ENCODE measurements at places on chromosomes 2 and 18.

DNA sequence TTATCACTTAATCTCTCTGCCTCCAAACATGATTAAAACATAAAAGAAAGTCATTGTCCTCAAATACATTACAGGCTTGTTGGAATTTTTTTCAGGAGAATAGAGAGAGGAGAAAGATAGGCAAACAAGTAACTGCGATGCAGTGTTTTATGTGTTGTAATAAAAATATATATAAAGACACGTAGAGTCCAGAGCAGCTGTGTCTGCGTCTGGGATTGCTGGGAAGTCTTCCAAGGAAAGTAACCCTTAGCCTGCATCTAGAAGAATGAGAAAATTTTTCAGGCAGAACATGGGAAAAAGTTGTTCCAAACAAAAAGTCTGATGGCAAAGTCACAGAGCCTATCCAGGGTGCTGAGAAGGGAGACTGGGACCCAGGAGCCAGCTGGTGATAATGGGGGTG is 91.8 kb upstream of the ST6GAL2 start:
- DNase-seq = peak; percentile 84

- DNase-seq = peak; percentile 70
Measured at GRCh38 chr18:77557046-77557587, 307.5 kb downstream of the GALR1 start.

GRCh38 chr2:98912221-98912851 is 23.7 kb downstream of the CRACDL start:
- DNase-seq = peak; percentile 42

DNA sequence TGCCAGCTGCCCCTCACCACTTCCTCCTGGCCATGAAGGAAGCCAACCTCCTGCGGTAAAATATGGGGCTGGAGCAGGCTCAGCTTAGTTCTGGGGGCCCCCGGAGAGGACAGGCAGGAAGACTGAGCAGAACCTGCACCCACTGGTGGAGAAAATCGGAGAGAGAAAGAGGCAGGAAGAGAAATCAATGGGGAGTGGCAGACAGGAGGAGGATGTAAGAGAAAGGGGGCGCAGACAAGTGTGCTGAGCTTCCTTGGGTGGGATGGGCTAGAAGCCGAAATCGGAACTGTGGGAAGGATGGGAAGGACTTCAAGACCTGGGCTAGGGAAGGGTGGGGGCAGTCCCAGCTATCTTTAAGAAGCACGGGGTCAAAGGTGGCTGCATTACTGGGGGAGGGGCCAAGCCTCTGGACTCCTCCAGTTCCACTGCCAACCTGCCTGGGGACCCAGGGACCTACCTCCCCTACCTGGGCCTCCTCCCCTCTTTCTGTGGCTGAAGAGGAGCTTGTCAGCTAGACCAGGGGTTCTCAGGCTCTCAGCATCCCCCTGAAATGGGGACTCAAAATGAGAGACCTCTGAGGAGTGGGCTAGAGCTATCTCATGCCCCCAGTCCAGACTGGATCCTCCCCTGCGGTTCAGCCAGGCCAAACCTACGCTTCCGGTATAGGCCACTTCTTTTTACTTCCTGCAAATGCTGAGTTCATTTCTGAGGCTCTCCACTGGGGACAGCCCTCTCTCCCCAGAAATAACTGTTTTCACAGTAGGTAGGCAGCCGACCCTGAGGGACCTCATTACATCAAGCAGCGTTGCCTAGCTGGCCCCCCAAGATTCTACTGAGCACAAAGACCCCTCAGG is 33.6 kb upstream of the B3GNT7 start:
- no peak for DNase-seq

DNA sequence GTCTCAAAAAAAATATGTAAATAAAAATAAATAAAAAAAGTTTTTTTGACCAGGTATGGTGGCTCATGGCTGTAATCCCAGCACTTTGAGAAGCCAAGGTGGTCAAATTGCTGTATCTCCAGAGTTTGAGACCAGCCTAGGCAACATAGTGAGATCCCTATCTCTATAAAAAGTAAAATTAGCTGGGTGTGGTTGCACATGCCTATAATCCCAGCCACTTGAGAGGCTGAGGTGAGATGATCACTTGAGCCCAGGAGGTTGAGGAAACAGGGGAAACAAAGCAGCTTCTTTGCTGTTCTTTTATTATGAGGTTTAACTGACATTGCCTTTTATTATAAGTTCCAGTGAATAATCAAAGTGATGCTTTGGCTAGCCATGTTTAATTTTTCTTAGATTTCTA is 25.0 kb downstream of the ACTR2 start:
- no peak for DNase-seq

DNA sequence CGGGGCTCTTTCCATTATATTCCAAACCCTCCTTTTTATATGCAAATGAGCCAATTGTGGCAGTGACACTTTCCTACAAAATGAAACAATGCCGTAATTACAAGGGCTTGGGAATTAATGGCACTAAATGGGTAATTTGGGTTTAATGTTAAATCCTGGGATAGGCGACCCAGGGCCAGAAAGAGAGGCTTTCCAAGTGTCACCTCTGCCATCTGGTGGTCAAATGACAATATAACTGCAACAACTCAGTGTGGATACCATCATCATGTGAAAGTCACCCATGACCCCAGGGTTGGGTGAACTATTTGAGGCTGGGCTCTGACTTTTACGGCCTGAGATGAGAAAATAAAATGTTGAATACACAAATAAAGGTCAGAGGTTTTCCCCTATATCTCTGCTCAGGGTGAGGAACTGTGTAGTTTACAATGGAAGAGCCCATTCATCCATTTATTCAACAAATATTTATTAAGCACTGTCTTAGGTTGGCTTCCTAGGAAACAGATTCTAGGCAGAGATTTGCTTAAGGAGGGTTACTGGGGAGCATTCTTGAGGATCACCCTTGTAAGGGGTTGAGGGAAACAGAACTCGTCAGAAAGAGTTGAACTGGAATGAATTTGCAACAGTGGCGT is 13.6 kb upstream of the THADA start:
- DNase-seq = peak; percentile 76

- DNase-seq = peak; percentile 42
Measured at GRCh38 chr2:96856776-96857666, 795 bp downstream of the ANKRD39 start.

- DNase-seq = no peak
Measured at GRCh38 chr2:225184948-225185347, 142.7 kb upstream of the DOCK10 start.

GRCh38 chr18:10213526-10213925 is 240.9 kb upstream of the APCDD1 start:
- DNase-seq = peak; percentile 85

GRCh38 chr18:73288813-73289212 is 421.0 kb upstream of the NETO1 start:
- DNase-seq = no peak

DNA sequence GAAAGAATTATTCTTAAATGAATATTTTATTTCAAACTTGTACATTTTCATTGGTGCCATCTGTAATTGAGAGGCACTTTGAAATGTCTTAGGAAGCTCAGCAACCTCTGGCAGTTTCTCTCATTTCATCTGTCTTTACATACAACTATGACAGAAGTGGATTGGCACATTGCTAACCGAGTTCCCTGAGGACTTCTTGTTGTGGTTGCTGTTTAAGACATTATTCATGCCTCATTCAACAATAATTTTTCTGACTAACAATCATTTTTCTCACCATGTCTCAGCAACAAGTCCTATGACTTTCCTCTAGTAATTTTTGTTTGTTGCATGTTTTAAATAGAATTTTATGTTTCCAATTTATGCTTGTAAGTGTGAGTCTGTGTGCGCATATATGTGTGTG is 284.0 kb upstream of the CWC22 start:
- no peak for DNase-seq

DNA sequence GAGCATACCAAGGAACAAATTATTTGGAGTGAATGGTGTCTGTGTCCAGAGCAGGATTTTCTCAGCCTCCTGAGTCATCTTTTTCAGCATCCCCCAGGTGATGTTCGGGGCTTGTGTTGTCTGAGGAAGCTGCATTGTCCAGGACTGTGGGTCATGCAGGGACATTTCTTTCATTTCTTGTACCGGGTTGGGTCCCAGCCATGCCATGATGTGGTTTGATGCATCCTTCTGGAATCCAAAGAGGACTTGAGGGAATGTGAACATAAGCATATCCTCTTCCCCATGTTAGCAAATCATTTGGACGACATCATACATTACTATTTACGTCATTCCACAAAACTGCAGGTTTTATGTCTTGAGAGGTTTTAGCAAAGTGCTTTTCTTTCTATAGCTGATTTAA is 797.8 kb downstream of the CCDC85A start:
- DNase-seq = no peak

GRCh38 chr18:830315-830901 is 18.4 kb upstream of the YES1 start:
- no peak for DNase-seq

- DNase-seq = peak; percentile 73
Measured at GRCh38 chr18:9613550-9614400, 584 bp downstream of the PPP4R1 start.

DNA sequence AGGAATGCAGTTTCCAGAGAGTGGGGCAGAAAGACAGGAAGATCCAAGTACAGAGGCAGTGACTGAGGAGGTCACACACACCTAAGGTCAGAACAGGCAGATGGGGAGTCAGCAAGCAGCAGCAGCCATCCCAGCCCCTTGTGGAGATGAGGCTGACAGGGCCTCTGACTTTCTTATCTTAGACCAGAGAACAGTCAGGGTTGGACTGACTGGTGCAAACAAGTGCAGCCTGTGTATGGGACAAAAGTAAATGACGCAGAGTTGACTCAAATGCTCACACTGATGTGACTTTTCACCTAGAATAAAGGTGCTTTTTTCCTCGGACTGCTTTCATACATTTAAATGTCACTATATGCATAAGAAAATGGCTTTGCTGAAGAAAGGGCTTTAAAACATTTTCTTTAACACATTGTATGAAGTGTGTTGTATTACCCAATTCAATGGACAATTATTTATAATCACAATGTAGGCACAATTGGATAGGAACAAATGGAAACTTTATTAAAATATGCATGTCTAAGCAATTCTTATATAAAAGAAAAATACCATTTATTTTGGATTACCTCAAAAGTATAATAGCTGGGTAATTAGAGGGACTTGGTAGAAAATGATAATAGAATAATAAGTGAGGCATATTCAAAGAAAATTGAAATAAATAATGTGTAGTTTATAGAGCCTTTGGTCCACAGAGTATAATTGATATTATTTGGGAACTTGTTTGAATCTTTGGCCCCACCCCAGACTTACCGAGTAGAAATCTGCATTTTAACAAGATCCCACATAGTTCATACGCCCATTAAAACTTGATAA is 1321.5 kb upstream of the CELF4 start:
- DNase-seq = no peak

GRCh38 chr2:58289029-58289428 is 47.9 kb upstream of the FANCL start:
- no peak for DNase-seq

DNA sequence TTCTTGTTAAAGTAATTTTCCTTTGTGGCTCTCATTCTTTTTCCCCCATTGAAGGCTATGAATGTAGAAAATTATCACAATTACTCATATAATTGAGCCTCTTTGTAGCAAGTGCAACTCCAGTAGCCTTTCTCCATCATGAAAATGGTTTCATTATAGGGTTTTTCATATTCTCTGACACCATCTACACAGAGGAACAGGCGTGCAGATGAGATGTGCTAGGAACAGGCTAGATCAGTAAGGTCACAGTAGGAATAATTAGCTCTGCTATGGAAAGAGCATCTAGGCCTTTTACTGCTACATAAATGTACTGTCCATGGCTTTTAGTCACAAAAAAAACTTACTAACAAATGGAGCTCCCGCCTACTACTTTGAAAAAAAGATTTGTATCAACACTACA is 12.6 kb upstream of the DLX1 start:
- no peak for DNase-seq

DNA sequence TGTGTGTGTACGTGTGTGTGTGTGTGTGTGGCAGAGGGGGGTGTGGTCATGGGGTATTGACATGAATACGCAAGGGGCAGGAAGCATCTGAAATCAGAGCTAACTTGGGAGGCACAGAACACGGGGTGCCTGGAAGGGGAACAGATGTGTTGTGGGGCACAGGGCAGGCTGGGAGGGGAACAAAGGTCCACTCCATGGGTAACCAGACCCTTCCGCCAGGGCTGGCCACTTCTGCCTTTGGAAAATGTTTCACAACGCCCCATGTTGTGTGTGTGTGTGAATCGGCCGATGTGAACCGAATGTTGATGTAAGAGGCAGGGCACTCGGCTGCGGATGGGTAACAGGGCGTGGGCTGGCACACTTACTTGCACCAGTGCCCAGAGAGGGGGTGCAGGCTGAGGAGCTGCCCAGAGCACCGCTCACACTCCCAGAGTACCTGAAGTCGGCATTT is at the start of gene SLC11A1:
Gene SLC11A1 (plus strand): TSS at position 358 of the 451 bp plus-strand sequence. CDS start 96 bp downstream, outside the sequence.
- DNase-seq = no peak

DNA sequence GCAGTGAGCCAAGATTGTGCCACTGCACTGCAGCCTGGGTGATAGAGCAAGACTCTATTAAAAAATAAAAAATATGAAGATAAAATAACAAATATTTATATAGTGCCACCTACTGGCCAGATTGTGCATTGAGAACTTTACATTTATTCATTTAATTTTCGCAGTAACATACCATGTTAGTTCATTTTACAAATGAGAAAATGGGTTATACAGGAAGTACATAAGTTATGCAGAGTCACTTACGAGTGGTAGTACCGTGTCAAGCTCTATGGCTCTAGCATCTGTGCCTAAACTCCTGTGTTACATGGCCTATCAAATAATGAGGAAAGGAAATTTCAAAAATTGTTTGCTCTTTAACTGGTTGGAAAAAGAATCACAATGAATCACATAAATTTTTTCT is 27.9 kb downstream of the RIF1 start:
- no peak for DNase-seq

DNA sequence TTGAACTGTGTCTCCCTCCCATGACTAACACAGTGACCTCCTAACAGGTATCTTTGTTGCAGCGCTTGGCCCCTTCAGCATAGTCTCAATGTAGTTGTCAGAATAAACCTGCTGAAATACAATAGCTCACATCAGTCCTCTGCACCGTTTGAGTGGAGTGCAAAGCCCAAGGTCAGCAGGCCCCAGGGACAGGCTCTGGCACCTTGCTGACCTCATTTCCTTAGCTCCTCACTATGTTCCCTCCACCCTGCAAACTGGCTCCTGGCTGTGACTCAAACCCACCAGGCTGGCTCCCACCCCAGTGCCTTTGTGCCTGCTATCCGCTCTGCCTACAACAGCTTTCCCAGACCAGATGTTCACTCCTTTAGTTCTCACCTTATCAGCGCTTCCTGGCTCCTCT is 146.7 kb downstream of the LRATD1 start:
- DNase-seq = no peak

DNA sequence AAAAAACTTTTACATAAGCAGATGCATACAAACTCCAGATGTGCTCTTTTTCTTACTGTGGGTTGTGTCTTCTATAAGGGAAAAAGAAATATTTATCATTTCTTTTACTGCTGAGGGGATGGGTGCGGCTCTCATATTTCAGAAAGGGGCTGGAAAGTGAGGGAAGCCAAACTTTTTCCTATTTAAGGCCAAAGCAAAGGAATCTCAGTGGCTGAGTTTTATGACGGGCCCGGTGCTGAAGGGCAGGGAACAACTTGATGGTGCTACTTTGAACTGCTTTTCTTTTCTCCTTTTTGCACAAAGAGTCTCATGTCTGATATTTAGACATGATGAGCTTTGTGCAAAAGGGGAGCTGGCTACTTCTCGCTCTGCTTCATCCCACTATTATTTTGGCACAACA is at the start of gene COL3A1:
Gene COL3A1 (plus strand): TSS at position 210 of the 400 bp plus-strand sequence. CDS start 117 bp downstream, at position 327.
- peak; percentile 96 for DNase-seq

GRCh38 chr18:32910694-32911296 is 138.0 kb upstream of the KLHL14 start:
- DNase-seq = no peak

GRCh38 chr2:40773291-40773690 is 321.4 kb upstream of the SLC8A1 start:
- DNase-seq = no peak
